Amniotic epithelial cell (primary cell): ENCODE measurements at places on chromosomes 3 and 15.

GRCh38 chr3:61493339-61493738, 68.0 kb upstream of the PTPRG start:
- no peak for DNase-seq

- no peak for DNase-seq
These were observed 6.9 kb downstream of the RTP2 start for GRCh38 chr3:187695449-187695848.

- peak; percentile 31 for DNase-seq
These were observed 82.4 kb upstream of the DLG1 start for GRCh38 chr3:197380786-197381185.

DNA sequence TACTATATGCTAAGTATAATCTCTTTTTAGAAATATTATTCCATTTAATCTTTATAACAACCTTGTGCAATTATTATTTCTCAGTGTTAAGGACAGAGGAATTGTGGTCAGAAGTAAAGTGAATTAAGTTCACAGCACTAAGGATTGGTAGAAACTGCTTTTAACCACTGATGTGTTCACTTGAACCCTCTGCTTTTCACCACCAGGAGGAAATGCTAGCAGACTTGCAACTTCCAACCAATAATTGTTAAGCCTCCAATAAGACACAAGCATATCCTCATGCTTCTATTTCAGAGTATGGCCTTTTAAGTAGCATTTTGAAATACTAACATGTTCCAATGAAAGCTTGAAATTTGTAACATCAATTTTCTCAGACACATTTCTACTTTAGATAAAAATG, 527.4 kb downstream of the SI start:
- DNase-seq: no peak

DNA sequence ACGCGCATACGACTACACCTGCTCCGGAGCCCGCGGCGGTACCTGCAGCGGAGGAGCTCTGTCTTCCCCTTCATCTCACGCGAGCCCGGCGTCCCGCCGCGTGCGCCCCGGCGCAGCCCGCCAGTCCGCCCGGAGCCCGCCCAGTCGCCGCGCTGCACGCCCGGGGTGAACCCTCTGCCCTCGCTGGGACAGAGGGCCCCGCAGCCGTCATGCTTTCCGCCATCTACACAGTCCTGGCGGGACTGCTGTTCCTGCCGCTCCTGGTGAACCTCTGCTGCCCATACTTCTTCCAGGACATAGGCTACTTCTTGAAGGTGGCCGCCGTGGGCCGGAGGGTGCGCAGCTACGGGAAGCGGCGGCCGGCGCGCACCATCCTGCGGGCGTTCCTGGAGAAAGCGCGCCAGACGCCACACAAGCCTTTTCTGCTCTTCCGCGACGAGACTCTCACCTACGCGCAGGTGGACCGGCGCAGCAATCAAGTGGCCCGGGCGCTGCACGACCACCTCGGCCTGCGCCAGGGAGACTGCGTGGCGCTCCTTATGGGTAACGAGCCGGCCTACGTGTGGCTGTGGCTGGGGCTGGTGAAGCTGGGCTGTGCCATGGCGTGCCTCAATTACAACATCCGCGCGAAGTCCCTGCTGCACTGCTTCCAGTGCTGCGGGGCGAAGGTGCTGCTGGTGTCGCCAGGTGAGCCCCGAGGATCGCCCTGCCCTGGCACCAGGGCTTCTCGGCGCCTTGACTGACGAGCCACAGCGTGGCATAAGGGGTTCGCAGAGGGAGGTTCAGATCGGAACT, 420 bp downstream of the SLC27A2 start:
- DNase-seq: peak; percentile 21

DNA sequence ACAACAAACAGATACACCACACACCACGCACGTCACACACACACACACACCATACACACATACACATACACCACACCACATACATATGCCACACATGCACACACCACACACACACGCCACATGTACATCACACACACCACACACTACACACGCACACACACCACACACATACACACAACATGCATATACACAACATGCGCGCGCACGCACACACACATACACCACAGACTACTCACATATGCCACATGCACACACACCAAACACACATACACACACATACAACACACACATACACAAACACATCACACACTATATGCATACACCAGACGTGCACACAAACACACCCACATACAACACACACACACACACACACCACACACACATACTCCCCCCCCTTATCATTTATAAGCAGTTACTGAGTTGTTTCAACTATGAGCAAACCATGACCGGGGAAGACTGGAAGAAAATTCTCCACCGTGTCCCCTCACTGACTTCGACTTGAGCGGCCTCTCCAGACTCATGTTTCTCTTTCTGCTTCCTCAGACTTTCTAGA, 126.7 kb upstream of the IQSEC1 start:
- DNase-seq: no peak

DNA sequence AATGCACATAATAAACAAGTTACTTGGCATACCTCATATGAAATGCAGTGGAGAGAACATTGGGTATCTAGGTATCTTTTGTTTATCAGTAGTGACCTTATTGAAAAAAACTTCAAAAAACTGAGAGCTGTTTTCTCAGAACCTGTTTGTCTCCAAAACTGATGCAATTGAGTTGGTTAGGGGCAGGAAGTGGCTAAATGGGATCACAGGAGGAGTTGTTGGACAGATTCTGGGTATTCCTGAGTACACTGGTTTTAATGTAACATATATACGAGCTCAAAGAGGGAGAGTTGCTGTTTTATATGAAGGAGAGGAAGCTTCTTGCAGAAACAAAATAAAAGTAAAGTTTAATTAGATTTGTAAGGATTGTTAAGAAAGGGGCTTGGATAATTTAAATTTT, 159.5 kb downstream of the C3orf70 start:
- DNase-seq: no peak
